ENCODE measurements at places on chromosomes 7 and 10. TPM values are rescaled to one million over a fixed set of nuclear protein-coding genes. Genes with fewer than 3 reads are reported as not detected.

- H3K36me3 ChIP-seq, result no peaks in the 10 kb centered on the region
- H3K4me3 ChIP-seq, result no peak overlapping the region
- no peaks in the 10 kb centered on the region for H3K27me3 ChIP-seq
- no peaks in the 10 kb centered on the region for H3K4me1 ChIP-seq
- H3K27ac ChIP-seq, result no peak overlapping the region
- DNase-seq, result peak; percentile 17
Observed at GRCh38 chr10:129780198-129780597, 183.9 kb downstream of the EBF3 start.

DNA sequence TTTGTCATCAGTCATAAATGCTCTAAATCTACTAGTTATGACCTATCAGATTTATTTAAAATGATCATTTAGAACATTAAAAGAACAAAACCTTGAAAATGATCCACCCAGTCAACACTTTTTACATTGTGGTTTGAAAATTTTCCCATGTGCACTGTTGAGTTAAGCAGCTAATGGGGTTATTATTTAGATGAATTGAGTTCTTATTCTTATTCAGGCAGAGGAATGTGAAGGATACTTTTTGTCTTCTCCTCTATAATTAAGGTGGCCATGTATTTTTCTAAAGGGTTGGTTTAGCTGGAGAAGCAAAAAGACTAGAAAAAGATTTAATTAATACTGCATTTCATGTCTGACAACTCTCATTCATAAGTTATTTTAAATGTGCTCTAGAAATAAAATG, 74.9 kb upstream of the FEZF1 start:
- H3K27ac ChIP-seq, result no peak overlapping the region
- peaks cover 3% of the 10 kb centered on the region for H3K4me1 ChIP-seq
- no peaks in the 10 kb centered on the region for H3K36me3 ChIP-seq
- no peaks in the 10 kb centered on the region for H3K27me3 ChIP-seq
- no peak overlapping the region for H3K4me3 ChIP-seq
- no peak for DNase-seq

DNA sequence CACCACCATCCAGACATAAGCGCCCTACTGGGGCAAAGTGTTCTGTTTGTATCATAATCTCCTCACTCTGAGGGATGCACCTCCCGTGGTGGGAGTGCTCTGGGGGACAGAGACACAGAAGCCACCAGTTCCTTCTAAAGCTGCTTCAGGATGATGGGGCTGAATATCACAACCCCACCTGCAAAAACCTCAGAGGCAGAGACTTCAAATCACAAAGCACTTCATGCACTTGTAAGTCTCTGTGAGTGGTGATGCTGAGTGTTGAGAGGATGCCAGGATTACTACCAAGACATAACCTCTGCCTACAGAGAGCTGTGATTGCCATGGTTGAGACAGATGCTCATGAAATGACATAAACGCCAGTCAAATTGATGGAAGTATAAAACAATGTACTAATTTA, 255.5 kb downstream of the CALN1 start:
- H3K27me3 ChIP-seq, result no peaks in the 10 kb centered on the region
- no peak overlapping the region for H3K4me3 ChIP-seq
- peaks cover 11% of the 10 kb centered on the region for H3K4me1 ChIP-seq
- no peak overlapping the region for H3K27ac ChIP-seq
- no peaks in the 10 kb centered on the region for H3K36me3 ChIP-seq

- H3K36me3 ChIP-seq, result no peaks in the 10 kb centered on the region
- peak overlapping the region; percentile 63 for H3K27ac ChIP-seq
- no peak overlapping the region for H3K4me3 ChIP-seq
- peaks cover 43% of the 10 kb centered on the region for H3K4me1 ChIP-seq
Observed at GRCh38 chr10:71735709-71736569, 16.4 kb upstream of the C10orf105 start.

CLRN3 gene
- not detected for total RNA-seq
